ENCODE measurements at places on chromosomes 13 and 19.

DNA sequence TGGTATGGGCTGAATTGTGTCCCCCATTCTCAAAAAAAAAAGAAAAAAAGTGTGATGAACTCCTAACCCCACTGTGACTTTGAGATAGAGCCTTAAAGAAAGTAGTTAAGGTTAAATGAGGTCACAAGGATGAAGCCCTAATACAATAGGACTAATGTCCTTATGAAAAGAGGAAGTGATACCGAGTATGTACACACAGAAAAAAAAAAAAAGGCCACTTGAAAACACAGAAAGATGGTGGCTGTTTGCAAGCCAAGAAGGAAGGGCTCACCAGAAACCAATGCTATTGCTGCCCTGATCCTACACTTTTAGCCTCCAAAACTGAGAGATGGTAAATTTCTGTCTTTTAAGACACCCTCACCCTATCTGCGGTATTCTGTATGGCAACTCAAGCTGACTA, 955.6 kb downstream of the PCDH17 start:
- DNase-seq = peak; percentile 40

GRCh38 chr13:38176664-38177063, 173.0 kb upstream of the UFM1 start:
- no peak for DNase-seq

- DNase-seq = no peak
These were observed 22.7 kb upstream of the TMEM255B start for GRCh38 chr13:113736258-113736731.

- no peak for DNase-seq
These were observed 19.2 kb upstream of the ZC3H13 start for GRCh38 chr13:46071590-46072249.

GRCh38 chr13:32017474-32017873, 14.1 kb upstream of the FRY start:
- no peak for DNase-seq

DNA sequence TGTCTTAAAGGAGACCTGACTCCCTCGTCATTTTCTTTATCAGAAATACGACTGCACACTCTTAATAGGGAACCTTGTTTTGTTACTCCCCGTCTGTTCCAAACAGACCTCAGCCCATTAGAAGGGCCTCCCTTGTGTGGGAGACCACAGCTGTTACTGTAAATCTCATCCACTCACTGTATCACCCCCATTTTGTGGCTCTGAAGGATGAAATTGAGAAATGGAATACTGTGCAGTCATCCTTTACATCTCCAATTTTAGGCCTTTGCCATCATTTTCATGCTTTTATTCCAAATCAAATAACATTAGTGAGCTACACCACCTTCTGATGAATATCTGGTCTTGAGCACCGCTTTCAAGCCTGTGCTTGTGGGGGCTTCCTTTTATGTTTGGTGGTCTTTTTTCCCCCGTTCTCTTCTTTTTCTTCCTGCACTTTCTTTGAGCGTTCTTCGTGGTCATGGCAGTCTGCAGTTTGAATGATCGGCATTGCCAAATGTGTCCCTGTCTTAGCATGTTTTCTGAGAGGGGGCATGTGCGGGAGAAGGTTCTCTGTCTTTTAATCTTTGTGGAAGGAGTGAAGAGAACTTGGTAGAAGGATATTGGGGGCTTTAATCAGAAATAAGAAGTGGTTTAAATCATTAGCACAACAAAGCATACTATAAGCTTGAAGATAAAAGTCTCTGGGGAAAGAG, 65.8 kb downstream of the GGACT start:
- DNase-seq = no peak

GRCh38 chr19:51006406-51006805, 5.0 kb upstream of the KLK8 start:
- no peak for DNase-seq

GRCh38 chr19:32652894-32653598, 21.9 kb downstream of the ANKRD27 start:
- DNase-seq = no peak

- DNase-seq = no peak
These were observed 25.9 kb downstream of the C2CD4C start for GRCh38 chr19:383040-383439.

- DNase-seq = no peak
These were observed 32.1 kb upstream of the SLC7A9 start for GRCh38 chr19:32901504-32902161.

GRCh38 chr13:113245849-113246796, 36.7 kb downstream of the CUL4A start:
- DNase-seq = no peak

DNA sequence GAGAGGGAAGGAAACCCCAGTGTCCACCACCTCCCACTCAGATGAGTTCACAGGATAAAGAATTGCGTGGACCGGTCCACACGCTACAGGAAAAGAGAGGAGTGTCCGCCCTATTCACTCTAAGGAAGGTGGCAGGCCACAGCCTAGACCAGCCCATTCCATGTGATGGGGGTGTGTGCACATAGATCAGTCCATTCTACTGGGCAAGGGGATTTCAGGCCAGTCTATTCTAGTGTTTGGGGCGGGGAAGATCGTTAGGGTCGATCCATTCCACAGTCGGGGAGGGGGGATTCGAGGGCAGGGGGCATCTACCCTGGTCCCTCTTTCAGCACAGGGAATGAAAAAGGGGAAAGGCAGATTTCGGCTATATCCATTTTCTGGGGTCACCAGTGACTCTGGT, 7.8 kb downstream of the FIZ1 start:
- DNase-seq = no peak

DNA sequence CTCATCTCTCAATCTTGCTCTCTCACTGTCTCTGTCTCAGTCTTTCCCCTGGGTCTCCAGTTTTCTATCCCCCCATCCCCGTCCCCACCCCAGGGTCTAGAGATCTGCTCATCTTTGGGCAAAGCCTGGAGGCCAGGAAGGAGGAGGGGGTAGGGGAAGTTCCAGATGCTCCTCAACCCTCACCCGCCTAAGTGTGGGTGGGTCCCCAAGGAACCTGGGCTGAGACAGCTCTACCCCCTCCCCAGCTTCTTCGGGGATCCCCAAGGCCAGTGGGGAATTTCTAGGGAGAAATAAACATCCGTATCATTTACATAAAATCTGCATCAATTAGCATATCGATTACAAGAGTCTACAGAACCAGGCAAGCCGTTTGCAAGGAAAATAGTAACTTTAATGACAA, 31.8 kb upstream of the SEMA6B start:
- DNase-seq = no peak

DNA sequence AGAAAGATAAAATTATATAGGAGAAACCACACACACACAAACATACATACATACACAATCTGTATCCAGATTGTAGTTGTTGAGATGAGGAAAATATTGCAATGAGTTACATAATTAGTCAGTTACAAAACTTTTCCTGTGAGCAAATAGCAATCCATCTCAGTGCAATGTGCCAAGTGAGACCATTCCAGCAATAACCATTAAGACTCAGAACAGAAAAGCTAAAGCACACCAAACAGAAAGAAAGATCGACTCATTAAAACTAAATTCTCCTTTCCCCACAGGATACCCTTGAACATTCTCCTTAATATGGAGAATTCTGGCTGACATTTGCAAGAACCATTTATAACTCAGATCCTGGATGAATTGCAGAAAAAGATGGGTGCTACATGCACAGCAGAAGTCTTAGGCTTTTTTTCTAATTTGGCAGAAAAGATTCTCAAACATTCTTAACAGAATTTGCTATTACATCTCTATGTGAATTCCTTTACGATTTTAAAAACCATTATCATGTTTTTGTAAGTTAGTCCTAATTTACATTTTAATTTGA, 1341.2 kb upstream of the SPRY2 start:
- no peak for DNase-seq

GRCh38 chr13:108328848-108329247, 59.3 kb downstream of the TNFSF13B start:
- no peak for DNase-seq

DNA sequence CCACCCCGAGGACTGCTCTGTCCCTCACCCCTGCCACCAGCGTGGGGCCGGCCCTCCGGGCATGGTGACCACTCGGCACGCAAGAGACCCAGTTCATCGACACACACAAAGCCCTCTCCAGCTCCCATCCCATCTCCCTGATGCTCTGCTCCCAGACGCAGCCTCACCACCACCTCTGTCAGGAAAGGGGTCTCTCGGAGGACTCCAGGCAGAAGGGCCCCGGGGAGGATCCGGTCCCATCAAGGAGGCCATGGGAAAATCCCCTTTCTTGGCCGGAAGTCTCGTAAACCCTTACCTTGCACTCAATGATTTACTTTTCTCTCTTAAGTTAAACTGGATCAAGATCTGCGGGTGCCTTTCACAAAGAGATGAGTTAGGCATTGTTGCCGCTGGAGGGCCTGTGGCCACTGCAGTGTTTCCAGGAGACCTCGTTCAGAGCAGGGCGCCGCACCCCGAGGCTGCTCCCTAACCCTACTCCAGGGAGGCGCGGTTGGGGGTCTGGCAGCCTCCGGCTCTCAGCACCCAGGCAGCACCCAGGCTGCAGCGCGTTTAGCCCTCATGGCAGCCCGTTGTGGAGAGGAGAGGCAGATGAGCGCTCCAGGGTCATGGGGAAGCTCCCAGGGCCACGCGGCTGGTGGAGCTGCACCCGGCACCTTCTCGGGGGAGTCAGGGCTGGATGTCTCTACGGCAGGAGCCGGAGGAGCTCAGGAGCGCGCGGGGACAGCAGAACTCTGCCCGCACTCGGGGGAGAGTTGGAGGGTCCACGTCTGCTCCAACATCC, 31.0 kb downstream of the C2CD4C start:
- no peak for DNase-seq

GRCh38 chr13:44273991-44274770, 99.4 kb upstream of the SERP2 start:
- no peak for DNase-seq

- DNase-seq = no peak
These were observed 45.8 kb downstream of the TGDS start for GRCh38 chr13:94550062-94550738.

DNA sequence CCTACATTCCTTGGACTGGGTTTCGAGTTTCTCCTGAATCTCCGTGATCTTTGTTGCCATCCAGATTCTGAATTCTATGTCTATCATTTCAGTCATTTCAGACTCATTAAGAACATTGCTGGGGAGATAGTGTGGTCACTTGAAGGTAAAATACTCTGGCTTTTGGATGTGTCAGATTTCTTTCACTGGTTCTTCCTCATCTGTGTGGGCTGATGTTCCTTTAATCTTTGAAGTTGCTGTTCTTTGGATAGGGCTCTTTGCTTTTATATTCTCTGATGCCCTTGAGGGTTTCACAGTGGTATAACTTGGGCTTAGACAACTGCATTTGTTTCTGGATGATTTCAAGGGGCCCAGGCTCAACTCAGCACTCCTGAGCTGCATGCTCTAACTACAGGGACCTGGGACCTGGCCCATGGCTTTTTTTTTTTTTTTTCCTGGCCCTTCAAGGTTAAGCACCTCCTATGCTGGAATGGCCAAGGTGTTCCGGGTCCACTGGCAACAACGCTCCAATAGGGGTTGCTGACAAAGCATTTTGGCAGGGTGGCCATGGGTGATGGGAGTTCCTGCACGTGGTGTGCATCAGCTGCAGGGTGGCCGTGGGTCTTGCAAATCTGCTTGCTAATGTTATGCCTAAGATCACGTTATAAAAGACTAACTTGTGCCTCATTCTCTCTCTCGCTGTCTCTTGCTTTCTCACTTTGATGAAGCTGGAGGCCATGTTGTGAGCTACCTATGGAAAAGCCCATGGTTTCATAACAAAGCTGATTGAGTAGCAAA, 5.9 kb upstream of the SIGLEC7 start:
- no peak for DNase-seq

GRCh38 chr13:51552027-51552426, 32.2 kb upstream of the WDFY2 start:
- DNase-seq = no peak

DNA sequence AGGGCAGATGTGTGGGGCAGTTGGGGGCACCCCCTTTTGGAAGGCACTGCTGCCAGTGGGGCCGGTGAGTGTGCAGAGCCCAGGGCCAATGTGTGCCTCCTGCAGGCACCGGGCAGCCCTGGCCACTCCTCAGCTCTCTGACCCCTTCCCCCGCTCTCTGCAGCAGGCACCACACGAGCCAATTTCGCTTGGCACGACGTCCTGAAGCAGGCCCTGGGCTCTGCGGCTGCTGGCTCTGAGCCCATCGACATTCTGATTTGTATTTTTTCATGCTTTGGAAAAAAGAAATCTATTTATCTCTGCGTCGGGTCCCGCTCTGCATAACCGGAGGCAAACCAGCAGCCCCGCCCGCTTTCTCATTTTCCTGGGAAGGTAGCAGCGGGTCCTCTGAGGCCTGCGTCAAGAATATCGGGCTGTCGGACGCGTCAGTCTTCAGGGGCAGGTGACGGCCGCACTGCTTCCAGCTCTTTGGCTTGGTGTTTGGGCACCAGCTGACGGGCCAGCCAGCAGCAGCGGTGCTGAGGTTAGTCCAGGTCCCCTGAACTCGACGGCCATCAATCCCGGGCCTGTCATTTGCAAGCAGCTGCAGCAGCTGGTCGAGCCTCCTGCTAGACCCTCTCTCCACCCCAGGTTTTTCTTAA, 134.3 kb downstream of the KDM4B start:
- DNase-seq = no peak

GRCh38 chr13:43608400-43609137, 178.2 kb downstream of the ENOX1 start:
- no peak for DNase-seq

GRCh38 chr13:97275776-97276501, 53.8 kb downstream of the MBNL2 start:
- DNase-seq = no peak

DNA sequence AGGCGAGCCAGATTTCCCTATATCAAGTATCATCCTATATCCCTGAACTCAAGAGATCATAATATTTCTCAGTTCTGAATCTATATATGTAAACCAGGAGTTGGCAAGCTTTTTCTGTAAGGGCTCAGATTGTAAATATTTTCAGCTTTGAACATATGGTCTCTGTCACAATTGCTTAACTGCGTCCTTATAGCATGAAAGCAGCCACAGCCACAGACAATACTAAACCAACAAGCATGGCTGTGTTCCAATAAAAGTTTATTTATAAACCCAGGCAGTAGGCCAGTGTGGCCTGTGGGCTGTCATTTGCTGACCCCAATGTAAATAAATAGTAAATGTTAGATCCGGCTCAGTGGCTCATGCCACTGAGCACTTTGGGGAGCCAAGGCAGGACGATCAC, 12.2 kb upstream of the MYH14 start:
- DNase-seq = no peak

DNA sequence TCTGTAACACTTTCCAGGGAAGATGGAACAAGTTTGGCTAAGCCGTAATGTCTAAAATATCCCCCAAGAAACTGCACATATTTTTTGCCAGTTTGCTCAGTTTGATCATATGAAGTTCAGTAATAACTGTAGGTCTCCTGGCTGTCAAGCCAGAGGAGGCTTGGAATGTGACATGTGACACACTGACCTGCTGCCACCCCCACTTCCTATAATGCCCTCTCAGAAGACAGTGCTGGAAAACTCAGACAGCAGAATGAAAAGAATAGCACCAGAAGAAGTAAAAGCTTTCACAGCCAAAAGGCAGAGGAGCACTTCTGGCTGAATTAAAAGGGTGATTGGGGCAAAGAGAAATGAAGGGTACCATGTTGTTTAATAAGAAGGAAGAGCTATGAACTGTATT, 67.4 kb upstream of the UBAC2 start:
- no peak for DNase-seq
